ENCODE measurements at places on chromosomes 4 and X.

GRCh38 chr4:56147371-56147770, 198.6 kb downstream of the CEP135 start:
- no peak for DNase-seq

GRCh38 chrX:133353233-133353632, 62.1 kb downstream of the GPC4 start:
- DNase-seq = no peak

- DNase-seq = no peak
Observed at GRCh38 chrX:140040386-140040785, 75.1 kb upstream of the CXorf66 start.

GRCh38 chrX:1172496-1172895, 40.0 kb downstream of the CRLF2 start:
- DNase-seq = no peak

DNA sequence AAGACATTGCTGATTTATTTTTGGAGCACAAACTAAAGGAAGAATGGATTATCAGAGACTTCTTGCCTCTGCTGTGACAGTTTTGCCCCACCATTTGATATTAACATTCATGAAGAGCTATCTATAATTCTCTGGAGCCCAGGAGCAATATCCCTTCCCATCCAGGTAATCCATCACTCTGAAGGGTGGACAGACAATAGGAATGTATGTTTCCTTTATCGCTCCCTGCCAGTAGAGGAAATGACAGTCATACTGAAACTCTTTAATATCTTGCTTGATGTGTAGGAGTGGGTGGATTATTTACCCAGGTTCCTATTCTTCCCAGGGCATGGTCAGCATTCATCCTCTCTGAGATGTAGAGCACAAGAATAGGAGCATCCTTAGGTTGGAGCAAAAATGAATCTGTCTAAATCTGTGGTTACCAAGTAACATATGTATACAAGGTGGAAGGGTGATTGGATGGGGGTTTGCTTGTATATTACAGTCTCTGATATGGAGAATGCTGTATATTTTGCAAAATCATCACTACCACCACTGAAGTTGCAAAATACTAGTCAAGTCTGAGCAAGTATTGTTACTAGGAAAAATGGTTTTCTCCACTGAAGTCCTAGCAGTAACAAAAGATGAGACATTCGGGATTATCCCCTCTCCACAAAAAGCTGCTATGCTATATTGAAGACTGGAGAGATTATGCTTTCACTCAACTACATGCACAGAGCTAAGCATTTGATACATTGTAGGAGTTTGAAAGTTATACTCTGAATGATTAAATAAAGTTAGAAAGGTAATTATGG, 151.6 kb downstream of the CBLL2 start:
- no peak for DNase-seq

DNA sequence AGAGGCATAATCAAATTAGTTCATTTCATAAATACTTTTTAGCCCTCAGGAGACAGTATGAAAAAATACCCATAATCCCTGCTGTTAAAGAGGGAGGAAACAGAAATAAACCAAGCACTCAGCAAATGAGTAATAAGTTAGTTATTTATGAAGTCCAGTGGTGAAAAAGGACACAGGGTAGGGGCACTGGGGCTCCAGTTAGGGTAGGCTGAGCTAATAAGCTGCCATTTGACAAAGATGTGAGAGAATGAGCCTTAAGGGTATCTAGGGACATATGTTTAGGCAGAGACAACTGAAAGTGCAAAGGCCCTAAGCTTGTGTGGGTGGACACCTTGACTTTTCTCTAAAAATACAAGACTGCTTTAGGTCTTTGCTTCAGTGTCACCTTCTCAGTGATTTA, 94.4 kb downstream of the IL15 start:
- DNase-seq = no peak

DNA sequence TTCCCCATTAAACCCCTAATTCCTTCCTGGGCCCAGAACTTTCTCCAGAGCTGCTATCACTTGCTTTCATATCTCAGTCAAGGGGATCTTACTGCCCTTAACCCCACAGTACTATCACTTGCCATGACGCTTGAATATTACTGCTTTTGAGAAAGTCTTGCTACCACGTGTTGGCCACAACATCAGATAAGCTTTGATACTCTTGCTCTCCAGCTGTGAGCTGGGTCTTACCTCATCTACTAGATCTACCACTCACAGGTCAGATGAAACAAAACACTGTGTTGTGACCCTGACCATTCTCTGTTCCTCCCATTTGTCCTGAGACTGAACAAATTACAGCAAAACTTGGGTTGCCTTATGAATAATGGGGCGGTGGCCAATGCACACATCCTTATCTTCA, 12.1 kb upstream of the TAPT1 start:
- DNase-seq = no peak

GRCh38 chr4:121380776-121381462, at the start of gene QRFPR:
Gene QRFPR, minus strand, starts transcription at chr4:121381018. Its CDS starts 371 bp downstream, at chr4:121380647.
- no peak for DNase-seq

Data from KBM-7 (cell line).